Suprapubic skin (tissue), 4 donors: ENCODE measurements at places on chromosomes 16 and 17. TPM values are rescaled to one million over a fixed set of nuclear protein-coding genes. Genes with fewer than 3 reads are reported as not detected.

DNA sequence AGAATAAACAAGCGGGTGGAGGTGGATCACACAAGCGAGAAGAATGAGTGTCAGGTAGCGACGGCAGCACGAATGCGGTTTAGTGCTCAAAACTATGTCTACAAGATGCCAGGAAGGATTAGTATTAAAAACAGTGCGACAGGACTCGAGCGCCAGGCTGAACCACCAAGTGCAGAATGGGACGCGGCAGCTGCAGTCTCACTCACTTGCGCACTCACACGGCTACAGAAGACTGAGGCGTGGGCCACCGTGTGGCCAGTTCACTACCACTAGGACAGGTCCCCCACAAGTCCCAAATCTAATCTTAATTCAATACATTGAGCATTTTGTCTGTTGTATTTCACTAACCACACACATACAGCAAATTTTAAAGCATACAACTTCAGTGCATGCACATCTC is 35.7 kb upstream of the TRAP1 start:
- H3K4me1 ChIP-seq = no peaks in the 10 kb centered on the region
- peaks cover 81% of the 10 kb centered on the region for H3K36me3 ChIP-seq
- no peaks in the 10 kb centered on the region for H3K27me3 ChIP-seq

- no peak overlapping the region for H3K4me3 ChIP-seq
- peaks cover 4% of the 10 kb centered on the region for H3K36me3 ChIP-seq
These were observed 25.0 kb downstream of the GABARAPL2 start for GRCh38 chr16:75590920-75591843.

- peak; percentile 88 for DNase-seq
- no peak overlapping the region for H3K4me3 ChIP-seq
- peak overlapping the region; percentile 65 for H3K27ac ChIP-seq
- no peaks in the 10 kb centered on the region for H3K27me3 ChIP-seq
- H3K36me3 ChIP-seq = no peaks in the 10 kb centered on the region
These were observed 31.4 kb upstream of the CDC42EP4 start for GRCh38 chr17:73343168-73343634.

DNA sequence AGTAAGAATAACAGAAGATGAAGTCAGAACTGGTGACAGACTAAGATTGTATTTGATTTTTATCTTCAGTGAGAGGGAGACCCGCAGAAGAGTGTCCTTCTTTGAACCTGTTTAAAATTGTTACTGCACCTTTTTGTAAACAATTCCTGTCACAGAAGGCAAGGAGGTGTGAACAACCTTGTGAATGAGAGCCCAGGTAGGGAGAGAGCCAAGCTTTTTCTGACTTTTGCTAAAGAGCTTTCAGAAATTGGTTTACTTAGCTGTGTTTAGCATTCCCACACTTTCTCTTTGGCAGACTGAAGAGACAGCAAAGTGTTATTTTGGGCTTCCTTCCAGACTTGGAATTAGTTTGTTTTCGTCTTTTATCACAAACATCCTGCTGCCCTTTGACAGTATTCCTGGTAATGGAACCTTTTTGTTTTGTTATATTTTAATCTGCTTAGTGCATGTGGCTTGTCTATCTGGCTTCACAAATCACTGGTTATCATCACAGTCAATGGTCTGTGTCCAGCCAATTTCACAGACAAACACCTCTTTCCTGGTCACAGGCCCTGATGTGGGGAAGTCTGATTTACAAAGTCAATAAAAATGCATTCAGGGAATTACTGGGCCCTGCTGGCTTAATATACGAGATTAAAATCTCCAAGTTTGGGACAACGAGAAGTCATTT is 85.7 kb upstream of the HS3ST2 start:
- no peak overlapping the region for H3K27ac ChIP-seq
- H3K4me3 ChIP-seq = no peak overlapping the region
- peaks cover 19% of the 10 kb centered on the region for H3K4me1 ChIP-seq
- no peaks in the 10 kb centered on the region for H3K27me3 ChIP-seq
- H3K36me3 ChIP-seq = no peaks in the 10 kb centered on the region

- H3K27ac ChIP-seq = no peak overlapping the region
- H3K4me3 ChIP-seq = no peak overlapping the region
- H3K4me1 ChIP-seq = no peaks in the 10 kb centered on the region
- no peak for DNase-seq
- H3K27me3 ChIP-seq = no peaks in the 10 kb centered on the region
These were observed 63.9 kb downstream of the GTF3C1 start for GRCh38 chr16:27485811-27486210.

- no peak for DNase-seq
- no peaks in the 10 kb centered on the region for H3K4me1 ChIP-seq
- H3K27ac ChIP-seq = no peak overlapping the region
- H3K36me3 ChIP-seq = no peaks in the 10 kb centered on the region
- no peaks in the 10 kb centered on the region for H3K27me3 ChIP-seq
- no peak overlapping the region for H3K4me3 ChIP-seq
These were observed 237.3 kb upstream of the WSCD1 start for GRCh38 chr17:5832886-5833285.

DNA sequence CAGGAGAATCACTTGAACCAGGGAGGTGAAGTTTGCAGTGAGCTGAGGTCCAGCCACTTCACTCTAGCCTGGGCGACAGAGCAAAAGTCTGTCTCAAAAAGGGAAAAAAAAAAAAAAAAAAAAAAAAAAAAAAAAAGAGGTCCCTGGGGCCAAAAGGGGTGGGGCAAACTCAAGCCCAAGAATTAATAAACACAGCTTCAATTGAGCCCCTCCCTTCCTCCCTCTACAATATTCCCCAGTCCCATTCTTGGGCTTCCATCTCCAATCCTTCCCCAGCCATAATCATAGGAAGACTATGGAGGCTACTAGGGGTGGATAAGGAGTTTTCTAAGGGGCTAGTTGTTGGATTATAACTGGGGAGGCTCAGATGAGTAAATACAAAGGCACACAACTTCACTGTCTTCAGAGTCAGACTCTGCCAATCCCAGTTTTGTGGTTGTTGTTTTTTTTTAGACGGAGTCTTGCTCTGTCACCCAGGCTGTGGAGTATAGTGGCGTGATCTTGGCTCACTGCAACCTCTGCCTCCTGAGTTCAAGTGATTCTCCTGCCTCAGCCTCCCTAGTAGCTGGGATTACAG is 9.5 kb downstream of the CAVIN1 start:
- H3K27me3 ChIP-seq = no peaks in the 10 kb centered on the region
- no peaks in the 10 kb centered on the region for H3K36me3 ChIP-seq

DNA sequence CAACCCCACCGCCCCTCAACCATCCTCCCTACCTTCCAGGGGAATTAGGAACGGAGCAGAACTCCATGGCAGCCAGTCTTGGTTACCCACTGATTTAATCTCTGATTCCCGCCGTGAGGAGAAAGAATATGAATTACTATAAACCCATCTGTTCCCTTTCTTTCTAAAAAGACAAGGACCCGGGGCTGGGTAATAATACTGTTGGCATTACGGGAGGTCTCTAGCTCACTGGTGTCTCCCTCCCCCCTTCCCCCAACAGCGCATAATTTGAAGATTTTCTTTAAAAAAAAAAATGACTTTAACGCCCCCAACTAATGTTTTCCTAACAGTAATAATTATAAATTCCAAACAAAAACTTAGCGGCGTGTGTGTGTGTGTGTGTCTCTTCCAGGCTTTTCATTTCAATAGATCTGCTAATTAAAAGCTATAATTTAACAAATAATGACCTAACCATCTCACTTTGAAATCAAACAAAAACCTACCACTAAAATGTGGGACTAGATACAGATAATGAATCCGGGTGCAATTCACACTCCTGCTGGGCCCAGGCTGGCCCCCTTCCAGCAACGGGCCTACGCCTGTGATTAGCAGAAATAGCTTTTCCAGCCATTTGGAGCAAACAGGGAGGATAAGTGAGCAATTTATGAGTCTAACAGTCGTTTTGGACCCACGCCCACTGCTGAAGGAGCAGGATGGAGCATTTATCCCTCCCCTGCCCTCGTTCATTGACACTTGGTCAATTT is 18.2 kb upstream of the BHLHA9 start:
- DNase-seq = no peak
- peaks cover 13% of the 10 kb centered on the region for H3K4me1 ChIP-seq
- no peaks in the 10 kb centered on the region for H3K27me3 ChIP-seq
- no peak overlapping the region for H3K4me3 ChIP-seq

- DNase-seq = no peak
- no peak overlapping the region for H3K27ac ChIP-seq
- H3K4me1 ChIP-seq = peaks cover 15% of the 10 kb centered on the region
- no peak overlapping the region for H3K4me3 ChIP-seq
- no peaks in the 10 kb centered on the region for H3K36me3 ChIP-seq
These were observed 19.4 kb upstream of the SUPT4H1 start for GRCh38 chr17:58371300-58371950.

GRCh38 chr16:3009568-3010390 is 2.9 kb upstream of the CLDN9 start:
- peaks cover 89% of the 10 kb centered on the region for H3K27me3 ChIP-seq
- H3K4me1 ChIP-seq = peaks cover 29% of the 10 kb centered on the region

DNA sequence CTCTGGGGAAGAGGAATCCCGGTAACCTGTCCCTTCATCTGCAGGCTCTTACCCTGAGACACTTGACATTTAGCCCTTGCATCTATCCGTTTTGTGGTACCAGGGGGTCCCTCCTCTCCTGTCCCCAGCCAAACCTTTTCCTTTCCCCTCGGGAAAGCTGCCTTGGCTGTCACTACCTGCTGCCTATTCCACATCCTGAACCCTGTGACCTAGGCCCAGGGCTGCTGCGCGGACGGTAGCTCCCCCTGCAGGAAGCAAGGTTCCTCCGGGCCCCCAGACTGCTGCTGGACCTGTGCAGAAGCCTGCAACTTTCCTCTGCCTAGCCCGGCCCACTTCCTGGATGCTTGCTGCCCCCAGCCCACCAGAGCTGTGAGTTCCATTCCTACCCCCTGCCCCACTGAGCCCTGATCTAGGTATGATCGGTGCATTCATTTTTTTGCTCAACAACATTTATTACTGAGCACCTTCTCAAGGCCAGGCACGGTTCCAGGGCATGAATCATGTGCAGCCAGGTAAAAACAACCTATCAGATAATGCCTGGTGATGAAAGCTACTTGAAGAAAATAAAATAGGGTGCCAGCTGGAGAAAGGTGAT is 10.5 kb upstream of the ALDOA start:
- H3K27ac ChIP-seq = no peak overlapping the region
- no peaks in the 10 kb centered on the region for H3K36me3 ChIP-seq
- H3K27me3 ChIP-seq = no peaks in the 10 kb centered on the region

The FOXL1 gene
- not detected for total RNA-seq

The GFOD2 gene
- total RNA-seq = 25.2 TPM

The SAT2 gene
- 58.8 TPM for total RNA-seq

The RSKR gene
- total RNA-seq = 15.7 TPM

The STX1B gene
- total RNA-seq = 0.68 TPM

The EXOC3L1 gene
- total RNA-seq = 1.8 TPM
